ENCODE measurements at places on chromosomes 5 and 9.

GRCh38 chr9:87371795-87372355 lies 125.8 kb upstream of the DAPK1 start:
- DNase-seq = no peak

- DNase-seq = no peak
Observed at GRCh38 chr9:12439267-12439666, 253.9 kb upstream of the TYRP1 start.

DNA sequence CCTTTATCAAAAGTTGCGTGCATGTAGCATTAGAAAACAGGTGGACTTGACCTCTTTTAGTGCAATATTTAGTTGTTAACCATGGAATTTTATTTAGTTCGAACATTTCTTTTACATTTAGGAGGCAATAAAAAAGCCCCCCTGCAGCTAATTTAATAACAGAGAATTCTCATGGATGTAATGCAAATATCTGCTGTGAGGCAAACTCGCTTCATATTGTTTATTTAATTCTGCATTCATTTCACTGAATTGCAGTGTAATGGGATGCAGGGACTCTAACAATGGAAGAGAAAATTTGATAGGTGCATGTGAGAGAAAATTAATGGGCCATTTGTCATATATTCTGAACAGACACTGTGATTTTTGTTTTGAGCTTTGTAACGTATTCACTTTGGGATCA lies 205.1 kb upstream of the CHD1 start:
- DNase-seq = no peak

GRCh38 chr5:158194561-158194976 lies 335.6 kb upstream of the CLINT1 start:
- no peak for DNase-seq

- no peak for DNase-seq
Observed at GRCh38 chr9:99199938-99200539, 21.7 kb downstream of the ALG2 start.

DNA sequence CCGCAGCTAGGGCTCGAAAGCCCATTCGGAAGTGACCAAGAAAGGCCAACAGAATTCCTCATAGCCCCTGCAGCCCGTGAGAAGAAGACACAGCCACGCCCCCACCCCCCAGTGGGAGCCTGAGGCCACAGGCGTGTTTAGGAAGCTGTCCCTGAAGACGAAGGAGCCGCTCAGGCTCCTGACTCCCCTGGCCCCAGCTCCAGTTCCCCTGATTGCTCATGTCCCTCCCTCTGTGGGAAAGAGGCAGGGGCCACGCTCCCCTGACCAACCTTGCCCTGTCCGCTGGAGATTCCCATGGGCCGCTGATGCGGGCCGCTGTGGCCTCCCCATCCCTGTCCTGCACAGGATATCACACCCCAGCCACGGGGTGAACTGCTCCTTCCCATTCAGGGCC lies 13.6 kb downstream of the ROPN1L start:
- no peak for DNase-seq

- DNase-seq = no peak
Observed at GRCh38 chr5:20113031-20113715, 125.2 kb upstream of the CDH18 start.

GRCh38 chr9:127920794-127921193 lies 4.0 kb upstream of the ST6GALNAC4 start:
- no peak for DNase-seq
